ENCODE measurements at places on chromosomes 2 and 18.

- DNase-seq, result no peak
Observed at GRCh38 chr2:205733648-205734047, 51.3 kb downstream of the NRP2 start.

DNA sequence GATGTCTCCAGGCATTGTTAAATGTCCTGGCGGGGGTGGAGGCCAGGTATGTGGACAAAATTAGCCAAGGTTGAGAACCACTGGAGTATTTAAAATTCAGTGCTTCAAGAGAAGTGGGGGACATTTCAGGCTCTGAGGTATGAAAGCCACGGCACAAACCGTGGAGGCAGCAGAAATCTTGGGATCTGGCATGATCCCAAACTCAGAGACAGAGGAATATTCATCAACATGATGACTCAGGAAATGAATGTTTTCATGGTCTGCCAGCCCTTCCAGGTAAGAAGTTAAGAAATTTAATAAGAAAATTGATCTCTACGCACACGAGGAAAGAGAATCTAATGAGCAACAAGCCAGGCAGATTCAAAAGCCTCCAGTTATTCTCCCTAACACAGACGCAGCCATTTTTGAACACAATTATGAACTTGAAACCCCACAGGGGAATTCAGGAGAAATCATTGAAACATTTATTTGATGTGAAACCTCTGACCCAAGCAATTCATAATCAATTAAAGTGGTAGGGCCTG, 11.3 kb upstream of the GRP start:
- no peak for DNase-seq

GRCh38 chr2:28354920-28355520, 37.6 kb upstream of the FOSL2 start:
- DNase-seq, result no peak

GRCh38 chr2:2689306-2689705, 358.2 kb upstream of the MYT1L start:
- no peak for DNase-seq

GRCh38 chr18:24436939-24437338, 10.5 kb downstream of the IMPACT start:
- DNase-seq, result no peak

- no peak for DNase-seq
Observed at GRCh38 chr2:15128846-15129245, 432.3 kb downstream of the NBAS start.

- DNase-seq, result no peak
Observed at GRCh38 chr2:36362291-36362690, 6.7 kb downstream of the CRIM1 start.

GRCh38 chr2:24512404-24512803, 21.4 kb downstream of the NCOA1 start:
- DNase-seq, result no peak

Data from cerebellum (tissue), 4 donors.